Activated T-cell treated with anti-CD3 and anti-CD28 coated beads for 48 hours (primary cell): ENCODE measurements at places on chromosomes 13 and 19.

DNA sequence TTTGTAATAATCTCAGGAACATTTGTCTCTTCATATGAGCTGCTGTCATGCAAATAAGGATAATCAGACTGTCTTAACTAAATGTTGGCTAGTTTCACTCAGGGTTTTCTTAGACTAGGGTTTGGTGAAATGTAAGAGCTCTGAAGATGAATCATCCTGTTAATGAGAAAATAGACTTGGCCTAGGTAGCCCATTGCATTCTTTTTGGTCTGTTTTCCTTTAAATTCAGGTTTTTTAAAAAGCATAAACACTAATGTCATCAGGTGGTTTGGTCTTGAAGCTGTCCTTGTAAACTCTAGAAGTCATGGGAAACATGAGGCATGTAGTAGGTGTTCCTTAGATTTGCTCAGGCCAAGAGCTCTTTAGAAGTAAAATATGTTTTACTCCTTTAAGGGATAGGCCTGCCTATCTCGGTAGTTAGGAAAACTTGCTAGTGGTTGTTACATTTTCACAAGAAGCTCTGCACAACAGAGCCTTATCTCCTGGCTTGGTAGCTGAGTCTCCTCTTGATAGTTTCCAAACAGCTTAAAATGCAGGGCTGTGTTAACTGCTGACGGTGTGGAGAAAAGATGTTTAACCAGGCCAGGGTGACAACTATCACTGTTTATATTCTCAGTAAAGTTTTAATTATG is 62.0 kb upstream of the C1QTNF9B start:
- DNase-seq, result no peak

GRCh38 chr13:86193281-86193680 is 394.1 kb upstream of the SLITRK6 start:
- no peak for DNase-seq

DNA sequence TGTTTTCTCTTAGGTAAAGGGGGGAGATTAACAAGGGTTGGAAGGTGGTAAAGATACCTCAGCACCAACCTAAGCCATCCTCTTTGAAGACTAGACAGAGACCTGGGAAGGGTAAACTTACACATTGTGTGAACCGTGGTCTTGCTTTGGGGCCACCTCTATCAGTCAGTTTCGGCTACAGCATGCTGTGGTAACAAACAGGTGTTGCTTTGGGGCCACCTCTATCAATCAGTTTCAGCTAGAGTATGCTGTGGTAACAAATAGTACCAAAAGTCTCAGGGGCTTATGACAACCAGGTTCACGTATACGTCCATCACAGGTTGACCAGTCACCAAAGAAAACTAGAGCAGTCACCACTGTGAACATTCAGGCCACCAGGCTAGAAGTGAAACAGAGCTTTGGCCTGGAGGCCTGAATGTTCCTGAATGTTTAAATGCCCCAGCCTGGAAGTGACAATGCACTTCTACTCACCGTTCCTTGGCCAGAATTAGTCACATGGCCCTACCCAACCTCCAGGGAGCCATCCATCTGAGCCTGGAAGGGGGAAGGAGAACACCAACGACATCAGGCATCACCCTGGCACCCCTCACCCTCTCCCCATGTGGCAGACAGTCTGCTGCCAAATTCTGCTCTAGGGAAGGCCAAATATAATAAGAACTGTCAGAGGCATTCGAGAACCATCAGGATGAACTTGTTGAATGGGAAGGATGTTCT is 3.8 kb downstream of the FXYD7 start:
- DNase-seq, result no peak

- no peak for DNase-seq
Observed at GRCh38 chr19:48094855-48095203, 15.8 kb downstream of the PLA2G4C start.

DNA sequence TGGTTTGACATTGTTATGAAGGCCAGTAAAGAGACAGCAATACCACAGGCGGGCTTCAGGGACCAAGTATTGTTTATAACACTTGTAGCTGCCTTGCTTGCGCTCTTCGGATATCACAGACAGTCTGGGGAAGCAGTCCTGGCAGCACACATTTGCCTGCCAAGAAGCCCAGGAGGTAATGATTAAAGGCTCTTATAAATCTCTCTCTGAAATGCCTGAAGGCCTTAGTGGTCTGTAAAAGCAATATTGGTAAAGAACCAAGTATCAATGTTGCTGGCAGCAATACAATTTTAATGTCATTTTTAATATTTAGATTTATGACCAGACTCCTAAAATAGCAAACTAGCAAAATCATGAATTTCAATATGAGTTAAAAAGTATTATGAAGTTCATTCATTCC is 1312.4 kb downstream of the PCDH9 start:
- DNase-seq, result no peak

DNA sequence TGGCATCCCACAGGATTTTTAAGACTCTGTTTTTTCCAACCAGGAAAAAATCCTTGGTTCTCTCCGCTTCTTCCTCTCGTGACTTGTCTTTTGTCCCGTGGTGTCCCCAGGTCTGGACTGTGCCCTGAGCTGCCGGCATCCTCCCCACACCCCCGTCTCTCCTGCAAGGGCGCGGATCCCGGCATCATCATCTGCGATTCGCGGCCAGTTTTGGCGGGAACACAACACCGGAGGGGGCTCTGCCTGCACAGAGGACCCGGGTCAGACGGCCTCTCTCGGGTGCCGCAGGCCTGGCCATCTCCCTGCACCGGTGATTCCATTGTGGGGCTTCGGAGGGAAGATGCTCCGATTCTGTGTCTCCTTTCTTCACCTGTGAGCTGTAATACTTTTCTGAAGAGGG is 18.8 kb upstream of the GAS6 start:
- DNase-seq, result no peak

- no peak for DNase-seq
Observed at GRCh38 chr13:60647547-60647946, 250.5 kb downstream of the TDRD3 start.

- DNase-seq, result no peak
Observed at GRCh38 chr19:16377521-16377920, 52.9 kb downstream of the KLF2 start.

GRCh38 chr13:24505756-24506155 is 6.8 kb downstream of the PARP4 start:
- no peak for DNase-seq

DNA sequence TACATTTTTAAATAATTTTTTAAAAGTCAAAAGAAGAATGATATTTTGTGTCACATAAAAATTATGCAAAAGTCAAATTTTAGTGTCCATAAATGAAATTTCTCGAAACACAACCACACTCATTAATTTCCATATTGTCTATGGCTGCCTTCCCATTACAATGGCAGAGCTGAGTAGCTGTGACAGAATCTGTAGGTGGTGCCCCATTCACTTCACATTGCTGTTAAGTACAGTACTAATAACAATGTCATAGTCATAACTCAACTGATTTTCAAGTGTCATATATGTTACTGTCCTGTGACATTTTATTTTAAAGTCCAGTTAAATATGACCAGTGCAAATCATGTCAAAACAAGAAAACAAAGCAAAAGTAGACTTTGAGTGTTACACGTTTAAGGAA is 114.3 kb downstream of the SPRY2 start:
- DNase-seq, result no peak

DNA sequence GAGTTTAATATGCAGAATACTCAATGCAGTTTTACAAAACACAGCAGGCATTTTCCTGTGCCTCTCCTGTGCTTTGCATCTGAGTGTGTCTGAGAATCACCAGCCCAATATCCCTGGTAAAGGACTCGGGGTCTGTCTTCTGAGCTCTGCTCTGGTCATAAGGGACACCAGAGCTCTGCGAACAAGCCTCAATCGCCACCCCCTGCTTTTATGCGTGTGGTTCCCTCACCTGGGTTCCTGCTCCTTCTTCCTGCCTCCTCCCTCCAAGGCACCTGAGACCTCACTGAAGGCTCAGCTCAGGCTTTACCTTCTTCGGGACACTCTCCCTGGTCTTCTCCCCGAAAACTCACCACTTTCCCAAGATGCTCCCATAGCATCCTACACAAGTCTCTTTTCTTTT is 84.5 kb downstream of the EFNB2 start:
- DNase-seq, result no peak

- no peak for DNase-seq
Observed at GRCh38 chr19:38441657-38442348, 8.3 kb downstream of the RYR1 start.

DNA sequence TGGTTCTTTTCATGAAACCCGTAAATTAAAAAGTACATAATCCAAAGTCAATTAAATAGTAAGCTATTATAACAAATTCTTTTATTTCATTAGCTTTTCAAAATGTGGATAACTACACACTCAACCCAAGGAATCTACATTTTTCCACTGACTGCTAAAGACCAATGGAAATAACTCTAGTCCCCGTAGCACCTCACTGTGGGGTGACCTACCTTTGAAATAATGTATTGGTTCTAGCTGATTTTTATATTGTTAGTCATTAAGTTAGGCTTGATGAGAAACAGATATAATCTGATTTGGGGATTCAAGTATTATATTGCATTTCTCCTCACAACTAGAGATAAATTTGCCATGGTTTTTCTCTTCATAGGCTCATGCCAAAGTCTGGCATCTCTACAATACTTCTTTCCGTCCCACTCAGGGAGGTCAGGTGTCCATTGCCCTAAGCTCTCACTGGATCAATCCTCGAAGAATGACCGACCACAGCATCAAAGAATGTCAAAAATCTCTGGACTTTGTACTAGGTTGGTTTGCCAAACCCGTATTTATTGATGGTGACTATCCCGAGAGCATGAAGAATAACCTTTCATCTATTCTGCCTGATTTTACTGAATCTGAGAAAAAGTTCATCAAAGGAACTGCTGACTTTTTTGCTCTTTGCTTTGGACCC is 37.3 kb downstream of the KL start:
- DNase-seq, result no peak

GRCh38 chr19:17209126-17210036 is 5.8 kb upstream of the USE1 start:
- peak; percentile 62 for DNase-seq

DNA sequence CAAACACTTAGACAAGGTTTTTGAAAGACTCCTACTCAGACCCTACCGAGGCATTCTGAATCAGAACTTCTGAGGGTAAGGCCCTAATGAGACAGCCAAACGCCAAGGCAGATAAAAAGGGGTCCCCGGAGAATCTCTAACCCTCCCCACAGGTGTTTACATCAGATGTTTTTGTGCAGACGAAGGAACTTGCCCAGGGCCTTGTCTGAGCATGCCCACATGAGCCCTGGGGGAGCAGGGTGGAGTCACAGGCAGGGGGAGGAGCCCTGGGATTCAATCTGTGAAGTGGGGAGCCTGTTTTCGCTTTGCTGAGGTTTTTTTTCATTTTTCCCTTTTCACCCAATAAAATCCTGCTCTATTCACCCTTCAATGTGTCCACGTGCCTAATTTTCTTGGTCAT is 61.6 kb upstream of the MED4 start:
- DNase-seq, result peak; percentile 59

DNA sequence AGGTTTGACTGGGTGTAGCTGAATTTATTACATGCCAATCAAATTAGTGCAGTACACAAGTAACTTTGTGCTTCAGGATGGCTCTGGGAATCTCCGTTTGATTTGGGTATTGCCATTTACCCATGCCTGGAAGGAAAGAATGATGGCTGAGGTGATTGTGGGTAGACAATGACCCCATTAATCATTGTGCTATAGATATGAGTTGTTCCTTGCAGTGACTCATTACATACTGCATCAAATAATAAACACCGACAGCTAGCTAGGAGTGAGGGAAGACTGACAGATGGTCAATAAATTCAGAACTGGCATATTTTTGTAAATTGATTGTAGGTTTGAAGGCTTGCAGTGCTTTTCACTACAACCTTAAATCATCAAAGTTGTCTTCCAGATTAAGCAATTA is 1069.5 kb downstream of the DIAPH3 start:
- no peak for DNase-seq

DNA sequence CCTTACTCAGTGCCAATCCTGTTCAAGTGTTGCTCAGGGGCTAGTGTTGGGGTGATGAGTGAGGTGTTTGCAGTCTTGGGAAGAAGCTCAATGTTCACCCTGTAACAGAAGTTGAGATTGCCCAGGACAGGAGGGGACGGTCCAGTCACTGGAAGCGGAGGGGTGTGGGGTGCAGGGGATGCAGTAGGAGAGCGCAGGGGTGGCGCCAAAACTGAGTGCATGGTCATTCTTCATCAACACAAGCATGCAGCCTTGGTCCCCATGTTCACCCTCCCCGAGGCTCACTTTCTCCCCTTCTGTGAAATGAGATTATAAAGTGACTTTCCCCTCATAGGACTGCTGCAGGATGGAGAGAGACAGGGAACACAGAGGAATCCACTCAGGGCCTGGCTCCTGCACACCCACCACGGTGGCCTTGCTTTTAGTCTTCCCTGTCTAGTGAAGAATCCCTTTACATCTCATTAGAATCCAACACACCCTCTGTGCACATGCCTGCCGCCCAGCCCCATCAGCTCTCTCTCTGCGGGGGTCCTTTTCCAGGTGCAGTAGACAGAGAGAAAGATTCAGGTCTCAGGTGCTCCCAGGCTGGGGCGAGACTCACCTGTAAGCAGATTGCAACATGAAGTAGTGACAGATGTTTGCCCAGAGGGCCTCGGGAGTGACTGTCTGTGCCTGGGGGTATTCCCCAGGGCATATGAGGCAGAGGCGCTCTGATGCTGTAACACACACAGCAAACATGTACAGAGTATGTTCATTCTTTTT is 93.2 kb downstream of the TSHZ3 start:
- DNase-seq, result no peak

DNA sequence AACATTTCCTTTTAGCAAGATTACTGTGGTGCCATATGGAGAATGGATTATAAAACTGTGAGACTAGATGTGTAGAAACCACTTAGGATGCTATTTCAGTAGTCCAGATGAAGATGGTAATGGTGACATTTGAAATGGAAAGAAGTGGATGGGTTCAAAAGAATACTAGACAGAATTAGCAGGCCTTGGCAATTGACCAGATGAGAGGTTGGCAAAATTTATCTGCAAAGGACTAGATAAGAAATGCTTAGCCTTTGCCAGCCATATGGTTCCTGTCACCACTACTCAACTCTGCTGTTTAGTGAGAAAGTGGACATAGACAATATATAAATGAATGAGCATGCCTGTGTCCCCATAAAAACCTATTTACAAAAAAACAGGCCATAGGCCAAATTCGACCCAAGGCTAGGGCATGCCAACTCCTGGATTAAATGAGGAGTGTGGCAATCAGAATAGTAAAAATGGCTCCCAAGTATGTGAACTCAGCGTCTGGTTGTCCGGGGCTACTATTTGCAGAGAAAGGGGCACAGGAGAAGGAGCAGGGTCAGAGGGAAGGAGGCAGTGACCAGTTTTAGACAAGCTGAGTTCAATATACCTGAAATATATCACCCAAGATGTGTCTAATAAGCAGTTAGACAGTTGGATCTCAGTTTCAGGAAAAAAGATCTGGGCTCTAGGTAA is 98.4 kb downstream of the ENOX1 start:
- DNase-seq, result no peak
